Cardiac muscle cell (in vitro differentiated cells and primary cell): ENCODE measurements at places on chromosomes 7 and 10. TPM values are rescaled to one million over a fixed set of nuclear protein-coding genes. Genes with fewer than 3 reads are reported as not detected.

Gene CYP2E1
- 1.1 and 4.1 TPM in 2 replicates for total RNA-seq

Gene OGDHL
- total RNA-seq = 35.4 and 44.6 TPM in 2 replicates

Gene NYAP1
- total RNA-seq = 9.0 and 13.0 TPM in 2 replicates

Gene ERVW-1
- not detected in 2 replicates for total RNA-seq

Gene PUS7
- 12.0 and 14.7 TPM in 2 replicates for total RNA-seq
